ENCODE measurements at places on chromosomes 5 and 9.

DNA sequence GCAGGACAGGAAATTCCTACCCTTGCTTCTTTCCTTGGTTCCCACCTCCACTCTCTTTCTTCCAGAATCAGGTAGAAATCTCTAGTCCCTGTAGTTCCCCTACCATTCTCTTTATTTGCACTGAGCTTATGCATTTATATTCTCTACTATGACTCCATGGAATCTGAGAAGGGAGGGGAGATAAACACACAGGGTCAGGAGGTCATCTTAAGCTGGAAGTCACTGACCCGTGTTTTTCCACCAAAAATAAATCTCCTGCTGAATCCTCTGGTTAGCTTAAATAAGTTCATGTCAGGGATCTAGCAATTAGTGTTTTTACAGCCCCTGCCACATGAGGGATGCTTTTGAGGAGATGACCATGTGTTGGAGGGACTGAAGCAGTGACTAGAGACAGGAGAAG, 3.7 kb downstream of the ACTL7B start:
- DNase-seq = no peak

- DNase-seq = no peak
Measured at GRCh38 chr5:72555871-72556270, 48.7 kb upstream of the ZNF366 start.

DNA sequence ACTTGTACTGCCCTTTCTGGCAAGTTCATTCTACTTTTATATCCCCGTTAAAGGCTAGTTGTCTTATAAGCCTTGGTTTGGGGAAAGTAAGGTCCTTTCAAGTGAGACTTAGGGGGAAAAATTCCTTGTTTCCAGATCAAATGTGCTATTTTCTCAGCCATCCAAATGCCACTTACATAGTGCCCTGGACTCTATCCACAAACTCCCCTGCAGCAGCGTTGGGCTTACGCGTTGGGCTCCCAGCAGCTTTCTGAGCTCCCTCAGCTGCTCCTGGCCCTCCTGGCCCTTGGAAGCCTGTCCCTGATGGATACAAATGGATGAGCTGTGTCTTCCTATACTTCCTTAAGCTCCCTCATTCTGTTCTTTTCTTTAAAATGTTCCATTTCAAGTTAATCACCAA, 279.2 kb upstream of the PANK3 start:
- no peak for DNase-seq

DNA sequence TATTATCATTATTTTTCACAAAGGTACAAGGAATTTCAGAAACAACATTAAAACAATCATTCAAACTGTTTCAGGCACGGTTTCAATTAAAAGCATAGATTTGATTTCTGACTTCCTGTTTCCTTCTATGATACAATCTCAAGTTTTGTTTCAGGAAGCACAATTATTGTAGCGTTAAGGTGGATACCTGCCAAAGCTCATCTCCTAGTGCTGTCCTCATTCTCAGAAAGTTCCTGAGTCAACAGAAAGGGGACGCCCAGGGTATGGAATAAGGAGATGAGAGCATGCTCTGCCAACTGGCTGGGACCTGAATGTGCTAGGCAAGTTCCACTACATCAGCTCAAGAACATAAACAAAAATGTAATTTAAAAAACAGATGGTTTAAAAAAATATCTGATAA, 2.0 kb upstream of the TRIM14 start:
- no peak for DNase-seq

DNA sequence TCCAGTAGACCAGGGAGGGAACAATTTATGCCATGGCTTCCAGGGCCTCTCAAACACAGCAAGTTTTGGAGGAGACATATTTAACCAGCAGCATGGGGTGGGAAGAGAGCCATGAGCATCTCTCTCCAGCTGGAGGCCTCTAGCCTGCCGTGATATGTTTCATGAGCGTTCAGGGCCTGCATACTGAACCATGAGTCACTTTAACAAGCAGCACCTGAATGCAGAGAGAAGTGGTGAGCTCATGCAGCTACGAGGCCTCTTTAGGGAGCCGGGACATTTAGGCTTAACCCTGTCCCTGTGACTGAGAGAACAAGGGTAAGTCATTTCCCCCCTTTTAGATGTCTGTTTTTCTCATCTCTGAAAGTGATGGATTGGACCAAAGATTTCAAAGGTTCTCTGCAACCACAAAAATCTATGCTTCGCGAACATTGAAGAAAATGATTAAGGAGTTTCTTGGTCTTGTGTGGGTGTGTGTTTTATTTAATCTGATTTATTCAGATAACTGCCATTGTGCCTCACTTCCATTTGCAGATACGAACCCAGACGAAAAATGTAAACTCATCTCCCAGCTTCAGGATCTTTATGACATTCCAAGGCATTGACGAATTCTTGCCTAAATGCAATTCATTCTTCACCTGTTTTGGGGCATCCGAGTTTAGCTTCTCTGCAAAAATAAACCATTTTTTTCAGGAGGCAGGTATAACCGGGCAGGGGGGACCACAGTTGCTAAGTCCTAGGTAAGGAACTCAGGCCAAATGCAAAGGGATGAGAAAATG, 157.0 kb downstream of the GABBR2 start:
- peak; percentile 97 for DNase-seq

- no peak for DNase-seq
Measured at GRCh38 chr5:154706416-154706815, 48.8 kb upstream of the LARP1 start.

DNA sequence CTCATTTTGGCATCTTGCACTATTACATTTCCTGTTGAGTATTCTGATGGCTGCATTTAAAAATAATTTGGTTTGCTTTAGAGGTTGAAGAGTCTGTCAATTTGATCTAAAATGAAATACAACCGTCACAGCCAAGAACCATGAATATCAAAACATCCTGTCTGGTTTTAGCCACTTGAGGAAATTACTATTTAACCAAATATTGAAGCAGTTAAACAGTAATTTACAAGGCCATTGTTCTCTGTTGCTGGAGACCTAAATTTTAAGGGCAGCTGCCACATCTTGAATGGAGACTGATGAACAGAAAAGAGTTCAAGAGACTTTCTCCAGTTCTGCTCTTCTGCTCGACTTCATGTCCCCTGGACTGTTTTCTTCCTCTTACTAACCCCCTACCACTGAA, 549.4 kb downstream of the LRRC70 start:
- DNase-seq = no peak

Measured in IMR-90 (cell line).